ENCODE measurements at places on chromosomes 5 and 9.

DNA sequence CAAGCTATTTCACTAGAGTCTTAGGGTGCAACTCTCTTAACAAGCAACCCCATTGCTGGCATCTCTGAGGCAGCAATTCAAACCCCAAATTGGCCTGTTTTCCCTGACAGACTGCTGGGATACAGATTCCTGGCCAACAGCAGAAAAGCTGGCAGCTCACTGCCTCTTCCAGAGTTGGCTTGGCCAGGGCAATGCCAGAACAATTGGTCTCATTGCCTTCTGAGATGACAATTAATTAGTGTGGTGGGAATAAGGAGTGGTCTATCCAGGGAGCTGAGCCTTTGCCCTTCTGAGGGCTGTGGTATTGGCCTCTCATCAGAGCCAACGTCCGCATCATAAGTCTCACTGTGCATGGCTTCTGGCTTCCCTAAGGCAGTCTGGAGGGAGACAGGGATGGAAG lies 183.2 kb downstream of the GNAQ start:
- no peak for DNase-seq

DNA sequence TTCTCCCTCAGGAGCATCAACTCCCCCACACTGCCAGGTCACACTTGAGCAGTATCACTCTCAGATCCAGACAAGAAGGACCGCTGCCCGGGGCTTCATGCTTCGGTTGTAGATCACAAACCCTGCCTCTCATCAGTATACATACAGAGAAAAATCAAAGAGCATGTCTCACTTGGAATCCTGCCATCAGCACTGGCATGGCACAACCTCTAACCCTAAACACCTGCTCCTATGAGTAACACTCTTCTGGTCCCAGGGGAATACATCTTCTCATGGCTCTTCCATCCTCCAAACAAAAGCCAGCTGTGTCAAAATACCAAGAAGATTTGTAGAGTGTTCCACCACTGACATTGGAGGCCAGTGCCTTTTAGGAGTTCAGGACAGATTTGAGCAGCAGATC lies 84.8 kb upstream of the MIER3 start:
- no peak for DNase-seq

DNA sequence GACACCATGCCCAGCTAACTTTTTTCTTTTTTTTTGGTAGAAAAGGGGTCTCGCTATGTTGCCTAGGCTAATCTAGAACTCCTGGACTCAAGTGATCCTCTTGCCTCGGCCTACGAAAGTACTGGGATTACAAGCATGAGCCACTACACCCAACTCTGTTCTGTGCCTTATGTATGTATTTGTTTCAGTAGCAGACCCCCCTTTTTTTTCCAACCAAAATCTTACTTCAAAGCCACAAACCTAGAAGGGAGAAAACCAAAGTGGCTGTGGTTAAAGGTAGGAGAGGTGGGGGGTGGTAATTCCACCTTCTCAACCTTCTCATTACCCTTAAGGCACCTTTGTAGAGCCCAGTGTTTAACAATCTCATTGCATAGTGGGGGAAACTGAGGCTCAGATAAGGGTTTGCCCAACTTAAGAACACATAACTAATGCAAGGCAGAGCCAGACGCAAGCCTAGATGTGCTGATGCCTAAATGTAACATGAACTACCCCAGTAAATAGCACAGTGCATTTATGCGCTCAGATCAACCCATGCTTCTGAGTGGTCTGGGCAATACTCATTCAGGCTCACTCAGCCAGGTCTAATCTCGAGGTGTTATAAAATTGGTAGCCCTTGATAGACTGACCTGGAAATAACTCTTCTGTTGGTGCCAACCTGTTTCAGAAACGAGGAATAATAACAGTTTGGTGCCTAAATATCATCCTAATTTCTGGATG lies 33.0 kb downstream of the ITK start:
- DNase-seq, result no peak

GRCh38 chr9:124779368-124780059 lies 2.6 kb downstream of the OLFML2A start:
- DNase-seq, result peak; percentile 85

DNA sequence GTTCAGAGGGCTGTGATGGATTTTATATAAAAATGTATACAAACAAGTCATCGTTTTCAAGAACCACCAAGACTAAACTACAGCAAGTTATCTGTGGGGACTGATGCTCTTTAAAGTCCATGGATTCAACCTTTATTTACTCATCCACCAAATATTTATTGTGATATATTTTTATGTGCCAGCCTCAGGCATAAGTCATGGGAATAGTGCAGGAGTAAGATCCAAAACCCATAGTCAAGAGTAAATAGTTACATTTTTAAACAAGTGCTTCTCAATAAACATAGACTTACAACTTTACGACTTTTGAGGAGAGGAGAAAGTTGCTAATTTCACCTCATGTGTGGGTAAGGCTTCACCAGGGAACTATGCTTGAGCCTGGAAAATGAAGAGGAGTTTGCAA lies 24.6 kb downstream of the MACIR start:
- no peak for DNase-seq

- no peak for DNase-seq
Observed at GRCh38 chr5:168137265-168137664, 154.2 kb upstream of the WWC1 start.

DNA sequence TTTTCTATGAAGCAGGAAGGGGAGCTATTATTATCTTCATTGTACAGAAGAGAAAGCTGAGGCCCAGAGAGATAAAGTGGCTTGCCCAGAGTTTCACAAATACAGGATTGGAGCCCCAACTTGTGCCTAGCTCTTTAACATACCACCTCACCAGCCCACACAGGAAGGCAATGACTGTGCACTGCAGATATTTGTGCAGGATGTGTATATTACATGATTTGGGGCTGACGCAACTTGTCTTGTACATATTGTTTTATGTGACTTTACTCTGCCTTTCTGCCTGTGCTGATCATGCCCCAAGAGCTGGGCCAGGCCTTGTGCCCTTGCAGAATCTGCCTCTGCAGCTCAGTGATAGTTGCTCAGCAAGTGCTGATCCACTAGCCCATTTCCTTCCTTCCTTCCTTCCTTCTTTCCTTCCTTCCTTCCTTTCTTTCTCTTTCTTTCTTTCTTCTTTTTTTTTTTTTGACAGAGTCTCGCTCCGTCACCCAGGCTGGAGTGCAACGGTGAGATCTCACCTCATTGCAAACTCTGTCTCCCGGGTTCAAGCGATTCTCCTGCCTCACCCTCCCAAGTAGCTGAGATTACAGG lies 106.6 kb upstream of the TBCA start:
- peak; percentile 89 for DNase-seq

GRCh38 chr5:8060235-8060952 lies 191.4 kb downstream of the MTRR start:
- no peak for DNase-seq

- DNase-seq, result peak; percentile 98
Observed at GRCh38 chr9:129225815-129226214, 47.8 kb upstream of the IER5L start.

- peak; percentile 35 for DNase-seq
Observed at GRCh38 chr9:8486095-8486494, 686.5 kb upstream of the DMAC1 start.

DNA sequence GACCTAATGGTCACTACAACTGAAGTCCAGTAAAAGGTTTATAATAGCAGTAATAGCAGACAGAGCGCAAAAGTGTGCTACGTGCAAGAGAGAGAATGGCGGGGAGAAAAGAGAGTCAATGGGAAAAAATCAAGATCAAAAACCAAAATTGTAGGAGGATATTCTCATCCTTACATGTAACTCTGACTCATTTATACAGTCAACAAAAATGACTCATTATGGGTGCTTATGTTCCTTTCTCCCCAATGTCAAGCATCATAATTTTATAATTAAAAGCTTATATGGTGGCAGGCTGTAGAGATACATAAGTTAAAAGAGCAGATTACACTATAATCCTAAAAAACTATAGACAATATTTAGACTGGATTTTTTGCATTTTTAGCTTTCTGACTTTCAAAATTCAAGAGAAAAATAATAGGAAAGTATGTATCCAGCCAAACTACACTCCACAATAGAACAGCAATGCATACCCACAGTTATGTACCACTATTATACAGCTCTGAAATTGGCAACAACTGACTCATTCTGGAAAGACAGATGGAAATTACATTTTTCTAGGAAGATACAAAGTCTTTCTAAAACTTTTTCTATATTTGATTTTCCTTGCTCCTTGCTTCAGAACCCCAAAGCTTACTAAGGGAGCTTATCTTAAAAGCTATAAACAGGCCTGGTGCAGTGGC lies 78.4 kb downstream of the PLPP1 start:
- peak; percentile 38 for DNase-seq

DNA sequence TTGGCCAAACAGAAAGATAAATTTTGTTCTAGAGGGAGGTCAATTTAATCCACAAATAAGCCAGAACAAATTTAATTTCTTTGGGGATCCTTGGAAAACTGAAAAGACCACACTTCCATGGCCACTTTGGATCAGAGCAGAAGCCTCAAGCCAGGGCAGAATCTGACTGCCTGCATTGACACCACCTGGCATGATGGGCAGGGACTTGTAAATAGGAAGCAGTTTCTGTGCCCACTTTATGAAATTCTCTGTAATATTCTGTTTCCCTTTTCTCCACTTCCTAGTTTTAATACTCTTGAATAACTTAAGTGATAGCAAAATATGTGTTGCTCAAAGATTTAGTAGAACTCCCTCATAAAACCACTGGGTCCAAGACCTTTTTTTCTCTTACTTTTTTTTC lies 6.7 kb upstream of the TMEM252 start:
- DNase-seq, result no peak

DNA sequence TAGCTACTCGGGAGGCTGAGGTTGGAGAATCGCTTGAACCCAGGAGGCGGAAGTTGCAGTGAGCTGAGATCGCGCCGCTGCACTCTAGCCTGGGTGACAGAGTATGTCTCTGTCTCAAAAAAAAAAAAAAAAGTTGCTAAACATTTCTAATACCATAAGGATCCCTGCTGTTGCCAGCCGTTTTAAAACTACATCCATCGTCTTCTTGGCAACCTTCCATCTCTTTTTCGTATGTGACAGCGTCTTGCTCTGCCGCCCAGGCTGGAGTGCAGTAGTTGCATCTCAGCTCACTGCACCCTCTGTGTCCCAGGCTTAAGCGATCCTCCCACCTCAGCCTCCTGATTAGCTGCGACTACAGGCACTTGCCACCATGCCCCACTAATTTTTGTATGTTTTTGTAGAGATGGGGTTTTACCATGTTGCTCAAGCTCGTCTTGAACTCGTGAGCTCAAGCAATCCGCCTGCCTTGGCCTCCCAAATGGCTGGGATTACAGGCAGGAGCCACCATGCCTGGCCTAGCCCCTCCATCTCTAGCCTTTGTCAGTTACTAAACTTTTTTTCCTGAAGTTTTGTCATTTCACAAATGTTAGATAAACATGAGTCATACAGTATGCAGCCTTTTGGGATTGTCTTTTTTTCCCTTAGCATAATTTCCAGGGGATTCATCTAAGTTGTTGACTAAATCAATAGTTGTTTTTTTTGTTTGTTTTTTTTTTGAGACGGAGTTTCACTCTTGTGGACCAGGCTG lies 13.5 kb downstream of the NSD1 start:
- DNase-seq, result peak; percentile 34

- DNase-seq, result no peak
Observed at GRCh38 chr5:39730006-39730405, 305.2 kb upstream of the DAB2 start.

DNA sequence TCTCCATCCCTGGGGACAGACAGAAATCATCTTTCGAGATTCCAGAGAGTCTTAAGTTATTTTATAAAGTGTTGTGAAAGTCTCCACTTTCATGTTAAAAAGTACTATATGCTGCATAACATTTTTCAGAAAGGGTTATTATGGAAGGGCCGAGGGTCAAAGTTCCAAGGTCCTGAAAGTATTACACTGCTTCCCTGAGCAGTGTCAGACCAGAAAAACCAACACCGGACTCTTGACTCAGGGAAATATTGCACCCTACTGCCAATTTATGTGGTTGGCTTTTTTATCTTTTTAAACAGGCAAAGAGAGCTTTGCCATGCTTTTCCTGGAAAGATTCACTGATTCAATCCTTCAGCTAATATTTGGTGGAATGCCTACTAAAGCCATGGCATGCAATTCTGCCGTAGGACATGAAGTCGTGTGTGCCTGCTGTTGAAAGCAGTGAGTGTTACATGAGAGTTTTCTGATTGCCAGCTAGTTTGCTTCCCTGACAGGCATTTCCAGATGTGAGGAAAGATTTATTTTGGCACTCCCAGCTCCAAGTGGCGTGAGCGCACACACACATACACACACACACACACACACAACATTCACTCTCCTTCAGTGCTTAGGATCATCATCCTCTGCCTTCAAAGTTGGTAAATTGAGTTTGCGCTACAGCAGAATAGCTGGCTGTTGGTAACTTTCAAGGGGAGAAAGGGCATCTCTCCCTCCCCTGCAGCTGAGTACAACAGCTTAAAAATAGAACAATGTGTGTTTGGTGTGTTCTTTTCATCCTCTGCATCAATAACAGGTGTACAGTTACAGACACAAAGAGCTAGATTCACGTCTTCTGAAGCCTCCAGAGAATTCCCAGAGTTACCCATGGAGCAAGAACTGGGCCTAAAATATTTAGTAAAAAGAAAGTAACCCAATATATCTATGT lies 45.6 kb downstream of the SLC1A3 start:
- DNase-seq, result no peak

- no peak for DNase-seq
Observed at GRCh38 chr9:111414406-111414805, 69.8 kb downstream of the ECPAS start.

GRCh38 chr5:65084795-65085515 lies 316.2 kb downstream of the CWC27 start:
- DNase-seq, result no peak

DNA sequence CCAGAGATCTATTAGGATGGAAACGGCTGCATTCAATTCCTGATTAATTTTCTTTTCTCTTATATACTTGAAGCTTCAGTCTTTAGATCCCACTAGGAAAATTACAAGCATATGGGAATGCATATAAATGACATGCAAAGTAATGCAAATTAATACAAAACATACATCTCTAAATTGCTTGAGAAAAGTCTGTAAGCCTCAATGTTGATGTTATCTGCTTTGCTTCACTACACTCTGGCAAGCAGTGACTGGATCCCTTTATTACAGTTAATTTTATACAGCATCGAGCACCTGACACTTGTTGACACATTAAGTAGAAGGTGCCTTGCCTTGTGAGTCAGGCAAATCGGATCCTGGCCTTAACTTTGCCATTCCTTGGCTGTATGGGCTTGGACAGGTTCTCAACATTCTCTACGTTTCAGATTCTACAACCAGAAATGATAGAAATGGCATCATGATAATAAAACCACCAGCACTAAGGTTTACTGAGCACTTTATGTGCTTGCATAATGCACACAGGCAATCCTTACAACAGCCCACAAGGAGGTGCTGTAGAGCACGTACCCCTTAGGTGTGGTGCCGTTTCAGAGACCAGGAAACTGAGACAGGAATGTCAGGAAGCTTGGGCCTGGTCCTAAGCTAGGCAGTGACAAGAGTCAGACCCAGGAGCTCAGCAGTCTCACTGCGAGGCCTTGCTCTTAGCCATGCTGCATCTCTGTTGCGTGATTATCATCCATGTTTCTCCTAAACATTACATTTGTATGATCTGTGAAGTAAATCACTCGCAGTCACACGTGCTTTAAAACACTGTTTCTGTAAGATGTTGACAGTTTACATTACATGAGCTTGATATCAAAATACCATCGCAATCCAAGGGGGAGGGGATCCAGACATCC lies 2.7 kb downstream of the GCNT4 start:
- peak; percentile 74 for DNase-seq

- peak; percentile 81 for DNase-seq
Observed at GRCh38 chr5:19928562-19929421, 59.2 kb downstream of the CDH18 start.

- DNase-seq, result peak; percentile 17
Observed at GRCh38 chr5:15690611-15691010, 190.6 kb downstream of the FBXL7 start.

- DNase-seq, result no peak
Observed at GRCh38 chr5:17415321-17415758, 82.7 kb upstream of the TAF11L2 start.

All from fibroblast of pulmonary artery (primary cell).